Activated CD4-positive, alpha-beta memory T cell treated with anti-CD3 and anti-CD28 coated beads, Interleukin-2, amount 10 ng/mL, durations not matched to agents 7 days and 5 days (primary cell): ENCODE measurements at places on chromosomes 4 and X. TPM values are rescaled to one million over a fixed set of nuclear protein-coding genes. Genes with fewer than 3 reads are reported as not detected.

The FGFR3 gene
- 0.18 TPM for total RNA-seq

The SPANXD gene
- total RNA-seq, result not detected

The SMIM10 gene
- 0.35 TPM for total RNA-seq

The ERVMER34-1 gene
- total RNA-seq, result not detected

The PRICKLE3 gene
- 20.3 TPM for total RNA-seq
